ENCODE measurements at places on chromosomes 7 and 10.

GRCh38 chr7:46003896-46004875, 83.1 kb upstream of the IGFBP3 start:
- no peak for DNase-seq

DNA sequence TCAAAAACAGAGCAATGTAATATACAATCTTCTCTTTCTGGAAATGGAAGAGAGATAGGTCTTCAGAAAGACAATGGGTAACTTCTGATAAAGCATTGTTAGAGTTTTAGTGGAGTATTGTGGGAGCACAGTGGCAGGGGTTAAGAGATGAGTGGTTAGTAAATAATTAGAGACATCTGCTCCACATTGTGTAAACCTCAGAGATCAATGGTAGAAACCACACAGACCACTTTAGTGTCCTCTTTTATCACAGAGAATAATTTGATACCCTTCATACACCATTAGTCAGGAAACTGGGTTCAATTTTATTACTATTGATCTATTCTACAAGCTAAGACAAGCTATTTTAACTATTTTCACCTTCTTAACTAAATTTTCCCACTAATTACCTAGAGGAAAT, 35.9 kb upstream of the MAGI2 start:
- no peak for DNase-seq

DNA sequence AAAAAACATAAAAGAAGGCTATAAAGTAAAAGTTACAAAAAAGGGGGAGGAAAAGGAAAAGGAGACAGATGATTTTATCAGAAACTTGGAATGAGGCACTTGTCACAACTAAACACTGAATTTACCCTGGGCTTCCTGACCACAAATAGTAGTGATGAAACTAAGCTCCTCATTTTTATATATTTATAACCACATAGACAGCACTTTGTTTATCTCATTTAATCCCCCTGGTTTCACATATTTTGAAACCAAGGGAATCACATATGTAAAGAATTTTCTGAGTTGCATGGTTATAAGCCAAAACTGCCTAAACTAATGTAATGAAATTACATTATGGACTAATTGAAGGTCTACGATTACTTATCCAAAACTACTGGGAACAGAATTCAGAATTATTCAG, 39.6 kb upstream of the MET start:
- DNase-seq, result no peak

- no peak for DNase-seq
These were observed 32.3 kb downstream of the UPF2 start for GRCh38 chr10:12010353-12010752.

GRCh38 chr10:55263327-55263726, 462.3 kb upstream of the PCDH15 start:
- DNase-seq, result no peak

DNA sequence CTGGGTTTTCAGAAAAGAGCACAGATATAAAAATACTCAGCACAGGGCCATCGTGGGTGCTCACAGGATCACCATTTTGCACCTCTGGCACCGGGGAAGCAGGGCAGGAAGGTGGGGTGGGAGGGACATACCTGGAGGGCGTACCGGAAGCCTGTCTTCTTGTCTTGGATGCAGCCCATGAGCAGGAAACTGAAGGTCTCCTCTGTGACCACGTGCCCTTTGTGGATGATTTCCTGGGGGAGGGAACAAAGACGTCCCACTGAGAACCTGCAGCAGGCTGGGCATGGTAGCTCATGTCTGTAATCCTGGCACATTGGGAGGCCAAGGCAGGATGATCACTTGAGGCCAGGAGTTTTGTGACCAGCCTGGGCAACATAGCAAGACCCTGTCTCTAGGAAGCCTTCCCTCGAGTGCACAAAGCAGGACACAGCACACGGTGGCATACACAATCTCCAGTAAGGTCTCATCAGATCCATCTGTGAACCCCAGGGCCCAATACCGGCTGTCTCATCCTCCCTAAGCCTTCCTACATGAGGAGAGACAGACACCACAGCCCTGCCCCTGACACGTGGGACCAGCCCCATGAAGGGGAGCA, 9.5 kb downstream of the PTCD1 start:
- no peak for DNase-seq

DNA sequence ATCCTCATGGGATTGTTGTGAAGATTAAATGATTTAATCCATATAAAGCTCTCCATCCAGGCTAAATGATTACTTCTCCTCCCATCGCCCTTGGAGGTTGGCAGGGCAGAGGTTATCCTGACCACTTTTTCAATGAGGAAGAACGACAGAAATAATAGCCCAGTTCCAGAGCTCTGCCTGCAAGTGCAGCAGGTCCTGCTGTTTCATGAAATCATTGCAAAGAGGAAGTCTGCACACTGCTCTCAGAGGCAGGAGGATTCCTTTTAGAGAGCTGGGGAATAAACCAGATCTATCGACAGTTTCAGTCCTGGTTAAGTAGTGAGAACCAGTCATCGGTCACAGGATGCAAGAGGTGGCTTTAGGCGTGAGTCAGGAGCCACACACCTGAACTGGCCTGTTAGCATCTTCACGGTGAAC, 25.0 kb upstream of the CDH23 start:
- DNase-seq, result no peak

- DNase-seq, result no peak
These were observed 16.9 kb downstream of the GFRA1 start for GRCh38 chr10:116255886-116256751.

DNA sequence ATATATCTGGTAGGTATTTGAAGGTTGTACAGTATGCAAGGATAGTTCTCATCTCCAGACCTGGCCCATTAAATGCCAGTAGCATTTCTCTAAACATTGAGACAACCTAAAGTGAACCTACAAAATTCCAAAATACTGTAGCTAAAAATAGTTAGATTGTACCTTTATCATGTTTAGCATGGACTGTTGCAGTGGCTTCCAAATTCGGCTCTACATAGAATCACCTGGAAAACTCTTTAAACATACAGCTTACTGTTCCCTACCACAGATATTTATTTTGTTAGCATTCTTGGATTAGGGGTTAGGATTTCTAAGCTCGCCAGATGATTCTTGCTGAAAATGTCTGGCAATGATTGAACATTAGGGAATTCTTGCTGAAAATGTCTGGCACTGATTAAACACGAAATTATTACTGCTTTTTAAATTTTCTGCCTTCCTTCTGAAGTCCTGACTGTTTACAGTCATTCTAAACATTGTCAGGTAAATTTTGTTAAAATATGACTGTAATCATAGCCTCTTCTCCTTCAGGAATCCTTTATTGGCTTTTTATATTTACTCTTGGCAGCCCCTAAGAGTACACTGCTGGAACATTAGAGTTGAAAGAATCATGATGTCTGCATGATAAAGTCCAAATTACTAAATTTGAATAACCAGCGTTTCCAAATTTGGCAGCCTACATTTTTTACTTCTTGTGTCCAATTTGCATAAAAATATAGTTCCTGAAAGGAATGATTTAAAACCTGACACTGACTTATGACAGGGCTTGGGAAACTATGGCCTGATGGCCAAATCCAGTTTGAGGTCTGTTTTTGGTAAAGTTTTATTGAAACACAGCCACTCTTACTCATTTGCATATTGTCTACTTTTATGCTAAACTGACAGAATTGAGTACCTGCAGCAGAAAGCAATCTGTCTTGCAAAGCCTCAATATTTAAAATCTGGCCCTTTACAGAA, 40.3 kb downstream of the SHOC2 start:
- DNase-seq, result no peak

DNA sequence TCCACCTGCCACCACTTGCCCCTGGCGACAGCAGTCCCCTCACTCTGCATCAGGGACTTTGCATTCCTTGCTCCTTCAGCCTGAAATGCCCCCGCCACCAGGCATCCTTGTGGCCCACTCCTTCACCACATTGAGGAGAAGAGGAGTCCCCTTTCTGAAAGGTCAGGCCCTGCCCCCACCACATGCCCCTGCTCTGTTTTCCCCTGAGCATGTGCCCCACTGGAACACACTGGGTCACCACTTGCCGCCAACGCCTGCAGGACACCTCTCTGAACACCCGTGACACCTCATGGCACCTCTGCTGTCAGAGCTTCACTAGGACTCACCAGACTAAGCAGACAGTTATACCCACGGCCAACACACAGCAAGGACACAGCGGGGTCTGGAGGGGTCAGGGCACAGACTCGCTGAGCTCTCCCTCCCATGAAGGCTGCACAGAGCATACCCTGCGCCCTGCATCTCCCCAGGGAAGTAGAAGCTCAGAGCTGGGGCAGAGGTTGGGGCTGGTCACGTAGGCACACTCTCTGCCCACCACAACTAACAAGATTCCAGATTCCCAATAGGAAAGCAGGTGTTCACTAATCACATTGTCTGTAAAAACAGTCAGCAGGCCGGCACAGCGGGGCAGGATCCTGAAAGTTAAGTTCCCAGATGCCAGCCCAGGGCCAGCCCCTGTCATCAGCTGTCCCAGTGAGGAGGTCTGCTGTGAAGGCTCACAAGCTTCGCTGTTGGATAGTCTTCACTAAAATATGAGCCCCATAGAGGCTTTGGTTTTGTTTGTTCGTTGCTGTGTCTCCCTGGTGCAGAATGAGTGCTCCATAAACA, 5.8 kb upstream of the AOC1 start:
- DNase-seq, result no peak

GRCh38 chr10:55272886-55273285, 471.9 kb upstream of the PCDH15 start:
- no peak for DNase-seq

DNA sequence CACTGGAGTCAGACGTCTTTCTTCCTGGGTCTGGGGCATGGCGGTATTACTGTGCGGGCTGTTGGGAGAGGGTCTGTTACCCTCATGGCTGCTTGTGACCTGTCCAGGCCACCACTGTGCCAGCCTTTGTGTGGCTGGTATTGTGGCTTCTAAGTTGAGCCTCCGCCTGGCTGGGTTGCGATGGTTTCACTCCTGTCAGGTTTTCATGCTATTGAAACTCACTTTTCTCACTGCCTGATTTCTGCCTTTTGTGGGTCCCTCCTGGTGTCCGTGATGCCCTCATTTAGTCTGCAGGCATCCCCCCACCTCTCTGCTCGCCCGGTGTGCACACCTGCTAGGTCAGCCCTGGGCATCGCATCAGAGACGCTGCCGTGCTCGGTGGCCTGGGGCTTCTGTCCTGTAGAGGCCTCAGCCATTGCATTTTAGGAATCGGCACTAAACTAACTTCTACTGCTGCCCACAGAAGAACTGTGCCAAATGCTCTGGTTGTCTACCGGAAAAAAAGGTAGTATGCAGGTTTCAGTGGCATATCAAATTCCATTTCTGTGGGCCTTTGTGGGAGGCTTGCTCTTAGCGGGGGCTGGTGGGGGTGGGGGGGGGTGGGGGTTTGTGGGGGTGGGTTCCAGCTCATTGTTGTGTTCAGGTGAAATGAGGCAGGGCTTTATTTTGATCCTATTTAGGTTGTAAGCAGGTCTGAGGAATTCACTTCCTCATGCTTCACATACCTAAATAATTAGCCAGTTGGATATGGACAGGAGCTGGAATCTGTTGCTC, 64.3 kb downstream of the MGMT start:
- DNase-seq, result no peak

- no peak for DNase-seq
These were observed 809.5 kb downstream of the GRID1 start for GRCh38 chr10:85557077-85557476.

DNA sequence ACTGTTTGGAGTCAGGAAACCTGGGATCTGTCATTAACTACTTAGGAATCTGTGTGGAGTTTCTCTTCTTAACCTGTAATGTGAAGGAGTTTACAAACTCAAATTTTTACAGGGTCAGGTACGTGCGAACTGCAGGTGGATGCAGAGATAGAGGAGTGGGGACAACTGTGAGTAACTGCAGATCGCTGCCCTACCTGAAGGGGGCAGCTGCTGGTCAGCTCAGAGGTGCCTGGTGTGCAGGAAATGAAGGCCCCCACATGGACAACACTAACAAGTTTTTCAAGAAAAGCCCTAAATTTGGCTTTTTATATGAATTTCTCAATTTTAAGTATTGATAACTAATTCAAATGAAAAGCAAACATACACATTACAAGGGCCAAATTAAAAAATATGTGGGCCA, 380.0 kb downstream of the REEP3 start:
- no peak for DNase-seq

DNA sequence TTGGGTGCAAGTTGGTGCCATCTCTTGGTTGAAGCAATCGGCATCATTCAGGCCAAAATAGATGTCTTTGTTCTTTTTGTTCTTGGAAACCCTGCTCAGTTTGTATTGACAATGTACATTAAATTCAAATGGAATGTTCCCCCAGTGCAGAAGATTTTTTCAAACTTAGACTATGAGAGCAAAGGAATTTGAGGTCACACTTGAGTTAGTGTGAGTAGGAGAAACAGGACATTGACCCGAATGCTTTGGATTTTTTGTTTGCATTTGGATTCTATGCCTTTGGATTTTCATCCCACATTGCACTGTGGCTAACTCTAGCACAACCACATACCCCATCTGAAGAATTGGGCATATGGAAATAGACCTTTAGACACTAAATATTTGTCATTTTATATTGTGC, 480.0 kb downstream of the GALNT17 start:
- no peak for DNase-seq

GRCh38 chr10:95236068-95236903, 42.2 kb downstream of the ACSM6 start:
- DNase-seq, result no peak

DNA sequence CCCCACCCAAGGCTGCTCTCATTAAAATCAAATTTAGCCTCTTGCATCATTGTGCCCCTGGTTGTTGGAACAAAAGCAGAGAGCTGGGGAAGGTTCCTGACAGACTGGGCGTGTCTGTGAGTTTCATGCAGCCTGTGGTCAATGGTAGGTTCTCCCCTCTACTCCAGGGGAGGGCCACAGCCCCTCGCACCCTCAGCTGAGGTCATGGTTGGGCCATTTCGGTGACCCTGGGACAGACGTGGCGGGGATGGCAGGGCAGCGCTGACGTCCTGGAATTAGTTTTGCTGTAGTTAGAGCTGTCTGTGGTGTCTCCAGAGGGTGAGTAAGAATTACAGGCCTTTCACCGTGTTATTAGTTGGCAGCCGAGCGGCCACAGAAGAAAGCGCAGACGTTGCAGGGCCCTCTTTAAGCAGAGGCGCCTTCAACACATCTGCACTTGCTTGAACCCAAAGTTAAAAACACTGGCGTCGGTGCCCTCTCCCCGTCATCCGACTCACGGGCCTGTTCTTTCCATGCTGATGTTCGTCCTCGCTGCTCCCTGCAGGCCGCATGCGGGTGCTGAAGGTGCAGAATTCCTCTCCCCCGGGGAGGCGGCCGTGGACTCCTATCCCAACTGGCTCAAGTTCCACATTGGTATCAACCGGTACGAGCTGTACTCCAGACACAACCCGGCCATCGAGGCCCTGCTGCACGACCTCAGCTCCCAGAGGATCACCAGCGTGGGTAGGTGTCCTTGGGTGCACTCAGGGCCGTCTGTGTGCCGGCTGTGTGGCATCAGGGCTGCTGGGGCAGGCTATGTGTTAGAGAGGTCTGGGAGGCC, 2.8 kb downstream of the FAM20C start:
- no peak for DNase-seq

- no peak for DNase-seq
These were observed 393.0 kb downstream of the PHTF2 start for GRCh38 chr7:78191475-78192079.

DNA sequence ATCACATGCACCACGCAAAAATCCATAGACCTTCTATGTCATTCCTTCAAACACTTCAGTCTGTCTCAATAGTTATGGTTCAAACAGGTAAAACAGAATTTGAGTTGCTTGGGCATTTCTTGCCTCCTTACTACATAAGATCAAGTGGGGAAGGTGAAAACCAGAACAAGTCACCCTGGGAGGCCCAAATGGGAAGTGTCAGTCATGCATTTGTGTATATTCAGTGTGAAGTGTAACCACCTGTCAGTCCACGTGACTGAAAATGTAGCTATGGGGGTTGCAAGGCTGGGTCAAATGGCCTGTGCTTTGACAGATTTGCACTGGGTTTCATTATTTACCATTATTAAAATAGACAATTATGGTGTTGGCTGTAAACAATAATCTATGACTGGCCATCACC, 176.6 kb upstream of the VIPR2 start:
- DNase-seq, result no peak

Measured in activated naive CD4-positive, alpha-beta T cell treated with anti-CD3 and anti-CD28 coated beads, Interleukin-2, amount 50 U/mL, for 16 hours (primary cell).